ENCODE measurements at places on chromosomes 2 and 18.

- DNase-seq: no peak
Measured at GRCh38 chr2:64565949-64566710, 42.0 kb downstream of the AFTPH start.

- peak; percentile 77 for DNase-seq
Measured at GRCh38 chr2:60550178-60550983, 3.1 kb downstream of the BCL11A start.

GRCh38 chr2:52220393-52220792 lies 1188.5 kb upstream of the NRXN1 start:
- DNase-seq: no peak

DNA sequence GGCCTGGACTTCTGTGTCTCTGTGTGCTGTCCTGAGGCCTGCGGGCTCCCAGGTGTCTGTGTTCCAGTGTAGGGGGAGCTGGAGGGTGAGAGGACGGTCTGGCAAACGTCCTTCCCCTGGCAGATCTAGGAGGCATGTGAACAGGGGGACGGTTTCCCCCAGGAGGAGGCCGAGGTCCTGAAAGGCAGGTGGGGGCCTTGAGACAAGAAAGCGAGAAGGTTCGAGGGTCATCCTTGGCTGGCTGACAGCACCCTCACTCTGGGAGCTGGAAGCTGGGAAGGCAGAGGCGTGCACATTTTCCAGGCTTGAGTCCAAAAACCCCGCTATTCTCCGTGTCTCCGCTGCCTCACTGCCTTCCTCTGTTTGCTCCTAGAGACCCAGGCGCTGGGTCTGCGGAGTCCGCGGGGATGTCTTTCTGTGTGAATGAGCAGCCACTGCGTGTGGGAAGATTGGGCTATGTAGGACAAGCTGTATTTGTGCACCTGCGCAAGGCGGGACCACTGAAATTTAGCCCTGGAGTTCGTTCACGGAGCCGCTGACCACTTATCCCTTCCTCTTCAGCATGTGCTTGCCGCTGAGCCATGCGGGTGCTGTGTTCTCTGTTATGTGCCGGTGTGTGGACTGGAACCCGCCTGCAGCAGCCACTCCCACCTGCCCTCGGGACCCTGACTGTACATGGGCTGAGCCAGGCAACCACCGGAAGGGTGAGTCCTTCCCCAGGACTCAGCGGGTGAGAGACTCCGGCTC lies 43.7 kb downstream of the TWIST2 start:
- no peak for DNase-seq

GRCh38 chr2:43576981-43577892 lies 18.6 kb downstream of the THADA start:
- peak; percentile 34 for DNase-seq

GRCh38 chr2:106579750-106580197 lies 92.6 kb downstream of the CD8B2 start:
- DNase-seq: no peak

- DNase-seq: no peak
Measured at GRCh38 chr2:16660114-16660513, 5.5 kb downstream of the CYRIA start.

DNA sequence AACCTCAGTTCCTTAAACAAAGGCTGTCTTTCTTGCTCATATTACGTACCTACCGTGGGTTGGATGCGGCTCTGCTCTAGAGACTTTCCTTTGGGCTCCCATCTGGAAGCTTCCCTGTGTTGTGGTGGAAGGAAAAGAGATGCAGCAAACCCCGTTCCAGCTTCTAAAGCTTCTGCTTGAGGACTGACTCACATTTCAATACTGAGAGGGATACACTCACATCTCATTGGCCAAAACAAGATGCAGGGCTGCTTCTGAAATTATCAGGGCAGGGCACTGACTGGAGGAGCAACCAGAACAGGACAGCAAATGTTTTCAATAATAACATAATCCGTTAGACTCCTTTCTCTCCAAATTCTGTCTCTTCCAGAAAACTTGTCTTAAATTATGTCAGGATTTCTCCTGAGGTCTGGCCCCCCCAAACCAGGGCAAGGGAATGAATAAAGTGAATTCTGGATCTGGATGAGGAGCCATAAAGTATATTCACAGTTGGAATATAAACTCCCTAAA lies 4.5 kb upstream of the MYO5B start:
- no peak for DNase-seq

GRCh38 chr18:10440884-10441283 lies 13.6 kb upstream of the APCDD1 start:
- DNase-seq: no peak

DNA sequence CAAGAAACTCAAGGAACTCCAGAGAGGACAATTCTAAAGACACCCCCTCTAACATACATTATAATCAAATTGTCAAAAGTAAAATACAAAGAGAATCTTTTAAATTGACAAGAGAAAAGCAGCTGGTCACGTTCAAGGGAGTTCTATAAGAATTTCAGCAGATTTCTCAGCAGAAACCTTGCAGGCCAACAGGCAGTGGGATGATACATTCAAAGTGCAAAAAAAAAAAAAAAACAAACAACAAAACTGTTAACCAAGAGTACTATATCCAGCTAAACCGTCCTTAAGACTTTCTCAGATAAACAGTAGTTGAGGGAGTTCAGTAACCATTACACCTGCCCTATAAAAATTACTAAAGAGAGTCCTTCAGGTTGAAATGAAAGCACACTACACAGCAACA lies 33.9 kb downstream of the CCDC138 start:
- DNase-seq: no peak

DNA sequence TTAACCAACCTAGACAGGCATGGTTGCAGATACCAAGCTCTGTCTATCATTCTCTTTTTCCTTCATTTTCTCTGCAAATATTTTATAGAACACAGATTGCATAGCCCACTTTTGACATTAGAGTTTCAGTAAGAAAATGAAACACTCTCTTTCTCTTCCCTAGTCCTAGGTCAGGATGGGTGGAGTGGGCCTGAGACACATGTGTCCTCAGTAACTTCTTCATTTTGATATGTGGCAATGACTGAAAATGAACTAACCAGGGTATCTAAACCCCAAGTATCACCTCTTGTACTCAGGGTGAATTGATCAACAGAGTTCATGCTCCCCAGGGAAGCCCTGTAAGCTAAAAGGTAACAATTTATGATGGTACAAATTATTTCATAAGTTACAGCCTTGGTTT lies 37.0 kb upstream of the KYNU start:
- no peak for DNase-seq

DNA sequence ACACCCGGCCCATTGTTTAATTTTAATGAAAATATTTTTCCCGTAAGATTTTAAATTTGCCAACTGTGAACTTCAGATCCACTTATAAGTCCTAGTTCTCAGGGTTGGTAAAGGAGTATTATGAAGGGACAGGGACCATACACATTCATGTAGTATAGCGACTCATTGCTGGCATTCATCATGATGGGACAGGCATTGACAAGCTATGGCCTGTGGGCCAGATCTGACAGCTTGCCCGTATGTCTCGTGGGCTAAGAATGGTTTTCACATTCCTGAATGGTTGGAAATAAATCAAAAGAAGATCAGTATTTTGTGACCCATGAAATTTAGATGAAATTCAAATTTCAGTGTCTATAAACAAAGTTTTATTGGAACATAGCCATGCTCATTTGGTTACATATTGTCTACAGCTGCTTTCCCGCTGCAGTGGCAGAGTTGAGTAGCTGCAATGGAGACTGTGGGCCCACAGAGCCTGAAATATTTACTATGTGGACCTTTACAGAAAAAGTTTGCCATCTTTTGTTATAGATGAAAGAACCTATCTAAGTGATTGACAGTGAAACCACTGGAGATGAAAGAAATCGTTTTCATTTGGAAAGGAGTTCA lies 4.1 kb downstream of the RAPGEF4 start:
- DNase-seq: no peak

- no peak for DNase-seq
Measured at GRCh38 chr2:239768031-239768790, 256.9 kb downstream of the NDUFA10 start.

GRCh38 chr2:230658877-230659652 lies 53.6 kb upstream of the CAB39 start:
- DNase-seq: peak; percentile 77

GRCh38 chr2:166158546-166158945 lies 30.7 kb upstream of the SCN1A start:
- no peak for DNase-seq

DNA sequence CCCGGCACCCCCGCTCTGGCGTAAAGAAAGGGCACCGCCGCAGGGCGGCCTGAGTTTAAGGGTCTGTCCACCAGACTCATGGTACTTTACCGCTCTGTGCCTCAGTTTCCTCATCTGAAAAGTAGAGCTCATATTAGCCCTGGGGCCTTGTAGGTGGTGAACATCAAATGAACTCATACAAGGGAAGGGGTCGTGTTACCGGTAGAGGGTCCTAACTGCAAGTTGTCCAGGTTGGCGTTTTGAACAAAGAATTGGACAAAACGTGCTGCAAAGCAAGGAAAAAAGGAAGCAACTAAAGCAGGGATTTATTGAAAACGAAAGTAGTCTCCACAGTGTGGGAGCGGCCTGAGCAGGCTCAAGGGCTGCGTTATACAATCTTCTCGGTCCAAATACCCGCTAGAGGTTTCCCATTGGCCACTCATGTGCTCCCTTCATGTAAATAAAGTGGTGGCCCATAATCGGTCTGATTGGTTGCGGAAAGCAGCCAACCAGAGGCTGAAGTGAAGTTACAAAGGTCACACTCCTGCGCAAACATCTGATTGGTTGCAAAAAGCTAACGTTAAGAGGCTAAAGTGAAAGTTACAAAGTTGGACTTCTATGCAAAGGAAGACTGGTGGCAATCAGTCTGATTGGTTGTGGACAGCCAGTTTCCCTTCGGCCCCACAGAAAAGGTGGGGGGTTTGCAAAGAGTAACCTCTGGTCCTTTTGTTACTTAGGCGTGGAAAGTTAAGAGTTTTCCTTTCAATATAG lies 80.7 kb upstream of the LDLRAD4 start:
- DNase-seq: peak; percentile 85

- peak; percentile 41 for DNase-seq
Measured at GRCh38 chr2:207530160-207531031, 634 bp downstream of the CREB1 start.

DNA sequence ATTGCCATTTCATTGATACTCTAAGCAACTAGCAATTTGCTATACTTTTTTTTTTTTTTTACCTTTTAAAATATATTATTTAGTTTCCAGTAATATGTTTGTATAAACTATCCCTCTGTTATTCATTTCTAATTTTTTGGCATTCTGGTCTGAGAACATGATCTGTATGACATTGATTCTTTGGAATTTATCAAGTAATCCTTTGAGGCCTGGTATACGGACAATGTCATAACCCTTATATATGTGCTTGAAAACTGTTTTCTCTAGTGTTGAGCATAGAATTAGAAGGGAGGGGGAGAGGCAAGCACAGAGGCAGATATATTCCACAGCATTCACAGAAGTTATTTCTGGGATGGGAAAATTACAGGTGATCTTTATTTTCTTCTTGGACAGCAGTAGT lies 48.2 kb upstream of the POLE4 start:
- DNase-seq: no peak

GRCh38 chr2:20326163-20326780 lies 24.4 kb downstream of the PUM2 start:
- DNase-seq: peak; percentile 51

DNA sequence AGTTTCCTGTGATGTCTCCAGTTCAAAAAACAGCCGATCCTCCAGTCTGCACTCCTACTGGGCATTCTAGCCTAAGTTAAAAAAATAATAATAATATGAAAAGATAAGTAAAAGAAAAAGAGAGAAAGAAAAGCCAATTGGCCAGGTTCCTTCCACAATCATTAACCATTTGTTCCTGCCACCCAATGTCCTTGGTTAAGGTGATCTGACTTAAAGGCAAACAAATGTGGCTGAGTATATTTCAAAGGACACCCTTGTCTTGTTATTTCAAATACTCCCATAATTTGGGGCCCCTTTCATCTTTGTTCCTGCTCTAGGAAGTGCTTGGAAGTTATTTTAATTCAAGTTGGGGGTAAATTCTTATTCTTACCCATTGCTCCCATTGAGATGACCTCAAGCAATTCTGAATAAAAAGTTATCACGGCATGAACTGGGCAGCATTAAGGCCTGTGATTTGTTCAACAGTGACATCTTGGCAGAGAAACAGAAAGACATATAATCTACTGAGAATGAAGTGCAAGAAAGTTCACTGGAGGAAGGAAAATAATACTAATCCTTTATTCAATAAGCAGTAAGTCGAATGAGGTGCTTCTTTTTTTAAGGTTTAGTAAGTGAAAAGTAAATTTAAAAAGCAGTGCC lies 1054.5 kb upstream of the FANCL start:
- DNase-seq: no peak

Measured in GM10248 (cell line).